ENCODE measurements at places on chromosomes 1 and 21.

- DNase-seq = no peak
These were observed 1.3 kb downstream of the GIPC2 start for GRCh38 chr1:78047106-78047505.

GRCh38 chr21:42593007-42593814, 60.2 kb upstream of the PDE9A start:
- DNase-seq = peak; percentile 65

- no peak for DNase-seq
These were observed 13.1 kb downstream of the CDCA8 start for GRCh38 chr1:37705399-37705798.

DNA sequence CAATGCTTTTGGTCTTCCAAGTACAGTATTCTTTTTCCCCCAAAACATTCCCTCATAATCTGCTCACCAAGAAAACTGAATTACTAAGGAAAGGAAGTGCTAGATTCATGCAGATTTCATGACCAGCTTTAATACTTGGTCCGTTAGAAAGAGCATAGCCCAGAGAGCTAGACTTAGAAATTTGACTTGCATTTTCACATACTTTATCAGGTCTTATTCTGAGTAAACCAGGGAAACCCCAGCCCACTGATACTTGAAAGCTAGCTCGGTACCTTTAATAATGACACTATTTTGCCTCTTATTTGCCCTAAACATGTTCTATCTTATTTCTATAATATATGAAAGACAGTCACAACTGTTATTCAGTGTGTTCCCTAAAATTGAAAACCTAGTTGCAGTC, 204.5 kb downstream of the TTLL7 start:
- DNase-seq = no peak

DNA sequence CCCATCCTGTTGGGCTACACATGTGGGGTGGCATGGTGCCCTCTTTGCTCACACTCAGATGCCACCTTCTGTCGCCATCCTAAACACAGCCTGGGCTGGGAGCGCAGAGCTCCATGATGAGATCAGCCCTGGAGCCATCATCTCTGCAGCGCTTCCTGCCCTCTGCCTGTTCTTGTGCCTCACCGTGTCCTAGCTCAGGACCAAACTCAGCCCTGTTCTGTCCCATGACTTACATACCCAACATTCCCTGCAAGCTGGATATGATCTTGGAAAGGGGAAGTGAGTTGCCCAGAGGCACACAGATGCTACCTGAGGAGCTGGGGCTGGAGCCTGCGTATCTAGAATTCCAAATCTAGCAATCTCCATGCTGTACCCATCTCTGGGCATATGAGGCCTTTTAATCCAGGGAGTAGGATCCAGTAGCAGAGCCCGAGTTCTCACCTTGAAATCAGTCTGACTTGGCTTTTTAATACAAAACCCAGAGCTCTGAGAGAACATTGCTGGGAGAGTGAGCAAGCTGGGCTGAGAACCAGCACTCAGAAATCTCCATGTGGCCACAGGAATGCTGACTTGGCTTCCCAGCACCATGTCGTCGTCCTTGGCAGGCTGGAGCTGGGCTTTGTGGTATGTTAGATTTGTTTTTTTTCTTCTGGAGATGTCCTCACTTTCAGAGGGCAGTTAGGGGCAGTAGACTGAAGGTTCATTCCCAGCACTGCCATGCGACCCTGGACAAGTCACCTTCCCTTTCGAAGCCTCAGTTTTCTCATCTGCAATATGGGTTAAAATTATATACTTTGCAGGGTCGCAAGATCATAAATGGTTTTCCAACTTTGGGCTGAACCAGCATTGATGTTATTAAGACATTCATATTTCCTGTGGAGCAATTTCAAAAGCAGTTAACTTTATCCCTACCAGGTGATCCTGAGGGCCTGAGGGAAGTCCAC, 2.6 kb downstream of the ALPL start:
- DNase-seq = no peak

GRCh38 chr1:57111175-57111574, 145.4 kb upstream of the C8B start:
- DNase-seq = no peak

GRCh38 chr1:18949686-18950400, 6.6 kb downstream of the IFFO2 start:
- DNase-seq = peak; percentile 51

- DNase-seq = no peak
These were observed 99.8 kb downstream of the PATJ start for GRCh38 chr1:61842036-61842435.

GRCh38 chr1:76410499-76410898, 336.0 kb downstream of the ST6GALNAC3 start:
- no peak for DNase-seq

DNA sequence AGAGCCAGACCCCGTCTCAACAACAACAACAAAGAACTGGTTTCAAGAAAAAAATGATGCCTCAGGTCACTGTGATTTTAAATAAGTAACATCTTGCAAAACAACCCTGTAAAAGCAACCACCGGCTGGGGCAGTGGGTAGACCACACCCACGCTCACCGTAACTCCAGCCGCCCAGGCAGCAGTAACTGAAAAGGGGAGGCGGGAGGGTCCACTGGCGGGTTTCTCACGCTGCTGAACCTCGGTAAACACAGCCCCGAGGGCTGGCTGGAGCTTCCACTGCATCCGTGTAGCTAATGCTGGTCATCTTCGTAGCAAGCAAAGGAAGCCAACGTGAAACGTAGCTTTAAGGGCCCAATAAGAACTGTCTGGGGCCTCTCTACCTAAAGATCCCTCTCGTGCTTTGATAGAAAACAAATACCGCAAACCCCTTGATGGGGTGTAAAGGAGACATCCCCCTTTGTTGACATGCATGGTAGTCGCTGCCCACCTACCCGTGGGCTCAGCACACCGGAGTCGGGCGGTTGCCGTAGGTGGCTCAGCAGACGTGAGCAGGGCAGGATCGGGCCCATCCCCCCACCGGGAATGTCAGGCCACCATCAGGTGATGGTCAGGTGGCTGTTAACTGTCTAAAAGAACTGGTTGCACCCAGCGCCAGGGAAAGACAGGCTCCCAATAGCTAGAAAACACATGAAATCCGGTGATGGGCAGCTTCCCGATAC, 4.2 kb downstream of the C1orf159 start:
- no peak for DNase-seq

DNA sequence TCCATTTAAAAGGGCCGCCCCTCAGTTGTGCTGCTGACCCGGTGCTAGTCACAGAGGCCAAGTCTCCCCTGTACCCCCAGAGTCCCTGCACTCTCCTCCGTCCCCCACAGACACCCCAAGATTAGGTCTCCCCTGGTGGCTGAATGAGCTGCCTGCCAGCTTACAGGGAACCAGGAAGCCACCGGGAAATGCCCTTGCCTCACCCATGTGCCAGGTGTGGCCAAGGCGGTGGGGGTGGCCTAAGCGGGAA, 32.7 kb downstream of the HSPG2 start:
- DNase-seq = no peak

DNA sequence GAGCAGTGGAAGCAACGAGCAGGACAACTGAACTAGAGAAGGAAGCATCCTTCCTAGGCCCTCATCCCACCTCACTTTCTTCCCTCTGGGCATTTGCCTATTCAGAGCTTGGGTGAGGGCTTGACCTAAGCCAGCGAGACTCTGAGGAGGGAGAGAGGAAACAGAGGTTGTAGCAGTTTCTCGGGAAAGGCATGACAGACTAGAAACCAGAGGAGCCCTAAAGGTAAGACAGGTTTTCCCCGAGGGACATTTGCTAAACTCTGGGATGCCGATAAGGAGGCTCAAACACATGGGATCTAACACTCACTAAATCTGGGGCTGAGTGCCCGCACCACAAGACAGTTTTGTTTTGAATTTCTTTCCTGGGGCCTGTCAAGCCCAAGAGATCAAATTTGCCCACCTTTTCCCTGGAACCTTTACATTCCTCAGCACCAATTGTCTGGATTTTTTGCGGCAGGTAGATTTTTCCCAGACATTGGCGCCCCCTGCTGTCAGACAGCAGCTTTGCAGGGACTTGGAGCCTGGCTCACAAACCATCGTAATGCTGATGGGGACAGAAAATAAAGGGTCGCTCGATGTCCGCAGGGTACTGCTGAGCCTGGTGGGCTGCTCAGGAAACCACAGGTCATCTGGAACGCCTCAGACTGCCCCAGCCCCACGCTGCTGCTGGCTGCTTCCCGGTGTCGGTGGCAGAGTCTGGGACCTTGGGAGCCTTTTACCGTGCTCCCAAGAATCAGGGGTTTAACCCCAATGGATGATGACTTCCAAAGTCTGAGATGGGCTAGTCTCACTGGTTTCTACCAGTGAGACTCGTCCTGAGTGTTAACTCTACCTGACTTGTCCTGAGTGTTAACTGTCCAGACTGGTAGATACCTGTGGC, 23.4 kb upstream of the TSPAN2 start:
- peak; percentile 50 for DNase-seq

- no peak for DNase-seq
These were observed 25.1 kb downstream of the USP24 start for GRCh38 chr1:55190109-55190508.

DNA sequence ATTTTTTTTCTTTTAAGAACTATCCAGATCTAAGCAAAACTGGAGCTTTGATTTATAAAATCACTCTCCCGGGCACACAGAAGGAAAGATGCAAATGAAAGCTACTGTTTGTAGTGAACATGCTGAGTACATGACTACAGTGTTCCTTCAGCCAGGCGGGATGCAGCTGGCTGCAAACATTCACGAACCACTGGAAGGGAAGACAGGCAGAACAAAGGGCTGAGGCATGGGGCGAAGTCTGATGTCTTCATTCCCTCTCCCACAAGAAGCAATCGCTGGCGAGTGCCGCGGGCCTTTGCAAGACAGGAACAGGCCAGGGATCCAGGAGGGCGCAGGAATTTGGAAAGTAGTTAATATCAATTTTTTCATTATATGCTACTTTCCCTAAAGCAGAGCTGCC, 257.9 kb upstream of the AJAP1 start:
- DNase-seq = no peak

GRCh38 chr1:30642391-30643120, 80.8 kb downstream of the MATN1 start:
- no peak for DNase-seq

DNA sequence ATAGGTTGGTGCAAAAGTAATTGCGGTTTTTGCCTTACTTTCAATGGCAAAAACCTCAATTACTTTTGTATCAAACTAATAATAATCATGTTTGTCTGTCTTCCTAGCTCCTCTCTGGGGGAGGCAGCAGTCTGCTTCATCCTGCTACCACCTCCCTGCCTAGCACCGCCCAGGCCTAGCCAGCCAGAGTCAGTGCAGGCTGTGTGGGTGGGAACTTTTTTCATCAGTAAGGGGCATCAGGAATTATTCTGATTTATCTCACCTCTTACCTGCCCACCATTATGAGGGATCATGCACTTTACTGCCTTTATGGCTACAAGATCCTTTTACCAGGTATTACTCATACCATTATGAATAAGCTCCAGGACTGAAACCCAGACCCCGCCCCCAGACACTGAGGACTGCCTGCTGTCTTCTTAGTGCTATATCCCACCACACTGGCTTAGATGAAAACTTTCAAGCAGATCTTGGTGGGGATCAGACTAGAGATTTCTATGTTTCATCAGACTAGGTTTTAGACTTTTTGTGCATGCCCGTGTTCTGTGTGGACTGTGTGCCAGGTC, 116.4 kb downstream of the PBX1 start:
- DNase-seq = no peak

DNA sequence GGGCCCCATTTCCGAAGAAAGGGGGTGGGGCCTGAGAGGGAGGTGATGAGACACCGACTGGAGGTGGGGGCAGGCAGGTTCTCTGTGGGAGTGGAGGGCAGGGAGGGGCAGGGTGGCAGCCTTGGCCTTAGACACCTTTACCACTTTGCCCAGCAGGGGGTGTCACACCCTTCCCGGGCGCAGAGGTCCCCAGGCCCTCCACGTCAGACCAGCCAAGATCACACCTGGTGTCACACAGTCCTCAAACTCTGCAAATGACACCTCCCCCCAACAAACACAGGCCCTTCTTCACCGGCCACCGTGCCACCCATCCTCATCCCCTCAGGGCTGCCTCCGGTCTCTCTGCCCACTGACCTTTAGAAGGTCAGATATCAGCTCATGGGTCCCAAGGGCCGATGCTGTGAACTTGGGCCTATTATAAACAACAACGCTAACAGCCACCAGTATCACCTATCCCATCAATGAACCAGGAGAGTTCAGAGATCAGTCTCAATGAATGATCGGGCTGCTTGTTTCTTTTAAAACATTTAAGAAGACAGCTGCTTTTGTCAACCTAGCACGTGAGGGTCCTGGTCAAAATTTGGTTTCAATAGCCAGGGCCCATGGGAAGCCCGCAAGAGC, 103.9 kb downstream of the CASZ1 start:
- DNase-seq = peak; percentile 34

DNA sequence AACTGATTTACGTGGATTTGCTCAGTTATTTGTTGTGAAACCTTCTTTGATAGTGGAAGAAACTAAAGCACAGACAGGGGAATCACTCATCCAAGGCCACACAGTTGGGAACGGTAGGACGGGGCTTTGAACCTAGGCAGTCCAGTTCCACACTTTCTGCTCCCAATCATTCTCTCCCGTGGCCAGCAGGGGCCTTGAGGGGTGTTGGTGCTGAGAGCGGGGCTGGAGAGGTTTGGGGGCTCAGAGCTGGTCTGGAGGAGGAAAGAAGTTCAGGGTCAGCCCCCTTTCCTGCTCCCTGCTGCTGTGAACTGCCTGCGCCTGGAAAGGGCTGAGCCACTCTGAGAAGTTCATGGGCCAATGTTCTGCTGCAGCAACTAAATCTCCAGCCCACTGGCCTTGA, 31.4 kb upstream of the ACTL8 start:
- no peak for DNase-seq

Data from suppressor macrophage treated with lipopolysaccharide for 4 hours (primary cell).